ENCODE measurements at places on chromosomes 5 and 9. TPM values are rescaled to one million over a fixed set of nuclear protein-coding genes. Genes with fewer than 3 reads are reported as not detected.

The PCBD2 gene
- 10.4 TPM for total RNA-seq

The SPAAR gene
- total RNA-seq, result 4.9 TPM

The TNFSF15 gene
- total RNA-seq, result not detected

The PNPLA7 gene
- total RNA-seq, result 21.4 TPM

The PCDHB2 gene
- 2.3 TPM for total RNA-seq

The PTPRD gene
- 19.6 TPM for total RNA-seq

The ADAMTS19 gene
- 8.0 TPM for total RNA-seq

The OTP gene
- total RNA-seq, result not detected

GRCh38 chr9:113687680-113688371 lies 188.3 kb upstream of the ZNF618 start:
- no peaks in the 10 kb centered on the region for H3K36me3 ChIP-seq

GRCh38 chr9:78654324-78654723 lies 357.4 kb downstream of the PSAT1 start:
- H3K27me3 ChIP-seq, result no peaks in the 10 kb centered on the region
- H3K4me1 ChIP-seq, result no peaks in the 10 kb centered on the region
- no peak for DNase-seq
- no peak overlapping the region for H3K4me3 ChIP-seq

DNA sequence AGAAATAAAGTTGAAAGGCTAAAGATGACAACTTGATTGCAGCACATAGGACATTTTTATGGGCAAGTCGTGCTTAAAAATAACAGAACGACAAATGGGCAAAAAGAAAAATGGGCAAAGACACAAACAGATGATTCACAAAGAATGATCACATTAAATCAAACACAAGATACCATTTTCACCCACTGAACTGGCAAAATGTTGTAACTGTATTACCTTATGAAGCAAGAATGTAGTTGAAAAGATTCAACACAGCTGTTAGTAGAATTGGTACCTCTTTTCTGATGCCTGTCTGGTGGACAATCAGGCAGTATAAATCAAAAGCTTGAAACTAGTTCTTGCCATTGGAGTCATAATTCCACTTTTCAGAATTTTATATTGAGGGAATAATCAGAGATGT lies 81.0 kb upstream of the PALM2AKAP2 start:
- no peaks in the 10 kb centered on the region for H3K27me3 ChIP-seq
- H3K4me3 ChIP-seq, result no peak overlapping the region
- H3K4me1 ChIP-seq, result peaks cover 13% of the 10 kb centered on the region
- no peak for DNase-seq

DNA sequence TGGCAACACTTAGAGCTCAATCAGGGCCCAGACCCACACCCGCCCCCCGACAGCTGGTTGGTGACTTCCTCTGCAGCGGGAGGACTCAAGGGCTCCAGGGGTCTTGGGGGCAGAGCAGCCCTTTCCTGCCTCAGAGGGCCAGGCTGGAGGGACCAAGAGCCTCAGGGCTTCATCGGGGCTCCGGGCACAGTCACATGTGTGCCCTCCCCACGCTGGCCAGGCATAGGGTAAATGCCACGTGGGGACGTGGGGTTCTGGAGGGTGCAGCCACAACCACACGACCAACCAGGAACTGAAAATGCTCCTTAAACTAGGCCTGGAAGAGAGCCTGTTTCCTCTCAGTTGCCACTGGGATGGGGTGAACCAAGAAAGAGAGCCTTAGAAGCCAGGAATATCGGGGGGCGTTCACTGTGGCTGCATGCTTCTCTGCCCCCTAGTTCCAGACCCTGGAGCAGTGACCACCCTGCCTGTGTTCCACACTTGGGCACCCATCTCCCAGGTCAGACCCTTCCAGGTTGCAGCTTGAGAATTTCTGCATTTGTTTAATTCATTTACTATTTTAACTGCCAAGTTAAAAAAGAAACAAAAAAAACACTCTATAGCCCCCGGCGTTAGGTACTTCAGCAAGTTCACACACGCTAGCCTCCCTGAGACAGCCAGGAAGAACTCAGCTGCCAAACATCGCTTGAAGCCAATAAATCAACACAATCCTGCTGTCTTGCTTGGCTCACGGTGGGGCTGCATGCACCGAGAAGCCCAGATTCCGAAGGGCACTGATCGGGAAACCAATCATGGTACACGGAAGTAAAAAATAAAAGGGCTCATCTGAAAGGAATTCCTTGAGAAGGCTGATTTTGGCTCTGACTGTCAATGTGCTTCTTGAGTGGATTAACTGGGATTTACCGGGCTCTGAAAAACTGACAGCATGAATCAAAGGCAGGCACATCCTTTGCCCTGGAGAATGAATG lies 56.1 kb upstream of the PHYKPL start:
- H3K4me1 ChIP-seq, result peaks cover 6% of the 10 kb centered on the region
- DNase-seq, result no peak
- no peak overlapping the region for H3K4me3 ChIP-seq

GRCh38 chr9:4148751-4149150 lies 151.1 kb downstream of the GLIS3 start:
- no peak overlapping the region for H3K4me3 ChIP-seq
- H3K4me1 ChIP-seq, result peaks cover 34% of the 10 kb centered on the region
- no peaks in the 10 kb centered on the region for H3K27me3 ChIP-seq
- no peak for DNase-seq
- no peaks in the 10 kb centered on the region for H3K36me3 ChIP-seq

DNA sequence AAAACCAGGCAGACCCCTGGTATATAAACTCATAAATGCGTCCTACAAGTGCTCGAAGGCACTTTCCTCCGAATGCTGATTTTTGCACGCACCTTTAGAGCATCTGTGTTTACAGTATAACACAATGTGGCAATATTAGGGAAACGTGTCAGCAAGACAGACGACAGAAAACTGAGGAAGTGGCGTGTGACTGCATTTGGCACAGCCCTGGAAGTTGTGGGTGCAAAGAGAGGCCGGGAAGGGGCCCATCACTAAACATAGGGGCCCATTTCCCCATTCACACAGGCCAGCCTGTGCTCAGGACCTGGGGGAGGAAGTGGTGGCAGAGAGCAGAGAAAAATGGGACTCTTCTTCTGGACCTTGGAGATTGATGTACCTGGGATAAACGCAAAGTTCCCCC lies 48.2 kb downstream of the RASGEF1C start:
- no peaks in the 10 kb centered on the region for H3K27me3 ChIP-seq
- no peak overlapping the region for H3K27ac ChIP-seq
- no peaks in the 10 kb centered on the region for H3K36me3 ChIP-seq
- no peaks in the 10 kb centered on the region for H3K4me1 ChIP-seq

DNA sequence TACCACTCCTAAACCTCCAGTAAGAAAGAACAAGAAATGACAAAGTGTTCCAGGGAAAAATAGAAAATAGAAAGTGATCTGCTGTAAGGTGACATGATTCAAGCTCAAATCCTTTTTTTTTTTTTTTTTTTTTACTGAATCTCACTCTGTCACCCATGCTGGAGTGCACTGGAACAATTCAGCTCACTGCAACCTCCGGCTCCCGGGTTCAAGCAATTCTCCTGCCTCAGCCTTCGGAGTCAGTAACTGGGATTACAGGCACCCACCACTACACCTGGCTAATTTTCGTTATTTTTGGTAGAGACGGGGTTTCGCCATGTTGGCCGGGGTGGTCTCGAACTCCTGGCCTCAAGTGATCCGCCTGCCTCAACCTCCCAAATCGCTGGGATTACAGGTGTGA lies 35.9 kb downstream of the TTLL11 start:
- DNase-seq, result no peak
- H3K4me3 ChIP-seq, result no peak overlapping the region
- no peaks in the 10 kb centered on the region for H3K36me3 ChIP-seq
- peaks cover 22% of the 10 kb centered on the region for H3K4me1 ChIP-seq
- no peak overlapping the region for H3K27ac ChIP-seq

GRCh38 chr9:111597852-111598732 lies 1.4 kb downstream of the PTGR1 start:
- H3K27ac ChIP-seq, result peak overlapping the region; percentile 74
- H3K4me3 ChIP-seq, result peak overlapping the region; percentile 80
- peaks cover 10% of the 10 kb centered on the region for H3K36me3 ChIP-seq
- no peaks in the 10 kb centered on the region for H3K27me3 ChIP-seq

DNA sequence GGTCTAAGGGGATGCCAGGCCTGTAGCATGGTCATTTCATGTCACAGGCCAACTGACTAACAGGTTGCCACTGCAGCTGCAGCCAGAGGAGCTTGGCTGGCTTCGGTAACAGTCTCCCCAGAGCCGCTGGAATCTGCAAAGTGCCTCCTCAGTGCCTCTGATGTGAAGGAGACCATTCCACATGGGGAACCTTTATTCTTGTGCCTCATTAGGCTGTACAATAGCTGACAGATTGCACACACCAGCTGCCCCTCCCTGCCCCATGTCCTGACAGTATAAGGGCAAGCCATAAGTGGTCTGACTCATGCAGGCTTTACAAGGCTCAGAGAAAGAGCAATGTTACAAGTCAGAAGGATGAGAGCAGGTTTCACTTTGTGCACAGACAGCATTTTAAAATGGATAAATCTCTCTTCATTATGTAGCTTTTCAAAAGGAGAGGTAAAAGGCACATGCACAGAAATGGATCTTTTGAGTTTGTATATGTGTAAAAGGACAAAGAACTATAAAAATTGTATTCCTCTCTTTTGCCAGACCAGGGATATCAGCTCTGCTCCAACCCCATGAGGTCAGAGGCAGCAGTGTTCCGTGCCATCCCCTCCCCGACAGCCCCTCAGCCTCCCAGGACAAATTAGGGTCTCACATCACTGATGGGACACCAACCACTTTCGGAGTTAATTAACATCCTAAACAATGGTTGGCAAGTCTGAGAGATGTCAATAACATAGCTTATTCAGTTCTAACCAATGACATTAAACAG lies 467.8 kb downstream of the TMEM232 start:
- H3K4me1 ChIP-seq, result peaks cover 3% of the 10 kb centered on the region
- DNase-seq, result no peak
- no peak overlapping the region for H3K4me3 ChIP-seq
- H3K27me3 ChIP-seq, result no peaks in the 10 kb centered on the region

DNA sequence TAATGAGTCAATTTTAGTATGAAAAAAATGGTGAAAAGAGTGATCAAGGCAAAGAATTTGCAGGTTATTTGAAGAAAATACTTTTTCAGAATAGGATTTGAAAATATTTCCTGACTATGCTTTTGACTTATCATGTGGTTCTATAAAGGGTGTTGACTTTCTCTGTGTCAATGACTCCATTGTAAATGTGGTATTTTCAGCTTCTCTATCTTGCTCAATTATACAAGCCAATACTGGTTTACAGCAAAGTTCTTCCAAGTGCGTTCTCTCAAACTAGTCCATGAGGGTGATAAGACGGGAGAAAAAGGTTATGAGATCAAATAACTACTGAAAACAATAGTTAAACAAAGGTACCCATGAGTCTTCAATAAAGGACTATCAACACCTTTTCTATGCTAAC lies 21.7 kb downstream of the IL33 start:
- no peaks in the 10 kb centered on the region for H3K27me3 ChIP-seq
- H3K4me3 ChIP-seq, result no peak overlapping the region
- DNase-seq, result no peak
- H3K27ac ChIP-seq, result no peak overlapping the region

DNA sequence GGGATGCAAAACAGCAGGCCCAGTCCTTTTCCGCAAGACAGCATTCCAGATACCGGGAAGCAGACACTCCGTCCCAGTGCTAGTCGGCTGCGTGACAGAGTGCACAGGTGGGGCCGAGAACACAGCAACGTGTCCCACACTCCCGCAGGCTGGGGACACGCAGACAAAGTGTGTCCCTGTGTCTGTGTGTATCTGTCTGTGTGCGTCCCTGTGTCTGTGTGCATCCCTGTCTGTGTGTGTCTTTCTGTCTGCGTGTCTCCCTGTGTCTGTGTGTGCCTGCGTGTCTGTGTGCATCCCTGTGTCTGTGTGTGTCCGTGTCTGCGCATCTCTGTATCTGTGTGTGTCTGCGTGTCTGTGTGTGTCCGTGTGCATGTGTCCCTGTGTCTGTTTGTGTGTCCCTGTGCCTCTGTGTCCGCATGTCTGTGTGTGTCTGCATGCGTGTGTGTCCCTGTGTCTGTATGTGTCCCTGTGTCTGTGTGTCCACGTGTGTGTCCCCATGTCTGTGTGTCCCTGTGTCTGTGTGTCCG lies 137.0 kb downstream of the MRPL36 start:
- H3K36me3 ChIP-seq, result no peaks in the 10 kb centered on the region
- no peak for DNase-seq

GRCh38 chr5:179256328-179257175 lies 88.7 kb downstream of the ADAMTS2 start:
- H3K27me3 ChIP-seq, result no peaks in the 10 kb centered on the region
- no peaks in the 10 kb centered on the region for H3K4me1 ChIP-seq
- no peak for DNase-seq
- H3K36me3 ChIP-seq, result no peaks in the 10 kb centered on the region

GRCh38 chr9:34558919-34559623 lies 30.5 kb downstream of the CNTFR start:
- H3K4me1 ChIP-seq, result peaks cover 18% of the 10 kb centered on the region
- H3K27me3 ChIP-seq, result no peaks in the 10 kb centered on the region
- no peak for DNase-seq
- no peaks in the 10 kb centered on the region for H3K36me3 ChIP-seq

DNA sequence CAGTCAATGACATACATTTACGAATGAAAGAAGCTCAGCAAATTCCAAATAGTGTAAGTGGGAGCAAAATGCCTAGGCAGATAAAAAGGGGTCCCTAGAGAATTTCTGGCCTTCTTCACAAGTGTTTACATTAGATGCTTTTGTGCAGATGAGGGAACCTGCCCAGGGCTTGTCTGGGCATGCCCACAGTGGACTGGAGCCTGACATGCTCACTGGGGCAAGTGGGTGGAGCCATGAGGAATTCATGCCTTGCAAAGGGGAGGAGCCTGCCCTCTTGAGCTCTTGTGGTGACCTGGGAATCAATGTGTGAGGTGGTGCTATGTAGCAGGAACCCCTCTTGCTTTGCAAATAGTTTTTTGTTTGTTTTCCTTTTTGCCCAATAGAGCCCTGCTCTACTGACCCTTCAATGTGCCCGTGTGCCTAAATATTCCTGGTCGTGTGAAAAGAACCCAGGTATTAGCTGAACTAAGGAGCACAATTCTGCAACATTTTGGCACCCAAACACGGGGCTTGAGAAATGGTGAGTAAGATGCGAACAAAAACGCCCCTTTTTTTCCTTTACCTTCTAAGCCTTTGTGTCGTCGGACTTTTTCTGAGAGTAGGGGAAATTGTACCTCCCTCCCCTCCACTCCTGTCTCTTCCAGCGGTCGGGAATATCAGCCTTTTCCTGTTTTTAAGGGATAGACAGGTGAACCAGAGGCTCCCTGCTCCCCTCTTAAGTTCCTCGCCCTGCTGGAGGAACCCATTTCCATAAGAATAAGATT lies 433.8 kb upstream of the CDH9 start:
- no peak overlapping the region for H3K27ac ChIP-seq
- H3K36me3 ChIP-seq, result no peaks in the 10 kb centered on the region
- H3K4me1 ChIP-seq, result no peaks in the 10 kb centered on the region
- DNase-seq, result no peak
- no peaks in the 10 kb centered on the region for H3K27me3 ChIP-seq
